Stimulated activated CD4-positive, alpha-beta T cell treated with anti-CD3 and anti-CD28 coated beads, Interleukin-15, amount 100 ng/mL, for 24 hours (primary cell): ENCODE measurements at places on chromosomes 3 and 15.

GRCh38 chr3:146581080-146581601 is 24.0 kb downstream of the PLSCR5 start:
- no peak for DNase-seq

GRCh38 chr15:70438776-70439175 is 324.6 kb downstream of the UACA start:
- no peak for DNase-seq

DNA sequence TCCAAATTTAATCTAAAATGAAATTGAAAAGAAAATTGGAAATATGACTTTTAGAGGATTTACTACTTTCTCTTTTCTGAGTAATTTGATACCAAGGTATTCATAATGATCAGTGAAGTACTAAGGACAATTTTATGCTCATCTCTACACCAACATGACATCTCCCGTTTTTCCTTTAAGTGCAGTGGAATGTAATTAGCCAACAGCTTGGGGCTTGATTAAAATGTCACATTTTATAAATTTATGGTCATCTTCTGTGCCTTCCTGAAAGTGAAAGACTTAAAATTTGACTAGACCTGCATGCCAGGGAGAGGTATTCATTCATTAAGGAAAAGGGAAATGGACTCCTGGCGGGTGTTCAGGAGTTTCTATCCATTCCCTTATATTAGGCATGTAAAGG is 228.2 kb upstream of the CNTN3 start:
- DNase-seq = no peak

DNA sequence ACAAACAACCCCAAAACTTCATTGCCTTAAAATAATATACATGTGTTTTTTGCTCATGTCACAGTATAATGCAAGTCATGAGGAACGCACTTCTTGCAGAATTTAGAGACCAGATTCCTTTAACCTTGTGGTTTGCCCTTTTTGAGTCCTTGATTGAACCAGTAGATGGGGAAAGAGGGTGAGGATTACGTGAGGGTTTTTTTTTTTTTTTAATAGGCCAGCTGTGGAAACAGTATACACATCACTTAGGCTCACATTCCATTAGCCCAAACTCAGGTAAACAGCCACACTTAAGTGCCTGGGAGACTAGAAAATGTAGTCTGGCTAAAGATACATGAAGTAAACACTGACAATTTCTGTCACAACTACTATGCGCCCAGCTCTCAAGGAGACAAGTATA is 114.9 kb upstream of the MLF1 start:
- no peak for DNase-seq

GRCh38 chr15:74977599-74977998 is 17.8 kb upstream of the SCAMP5 start:
- DNase-seq = peak; percentile 51

DNA sequence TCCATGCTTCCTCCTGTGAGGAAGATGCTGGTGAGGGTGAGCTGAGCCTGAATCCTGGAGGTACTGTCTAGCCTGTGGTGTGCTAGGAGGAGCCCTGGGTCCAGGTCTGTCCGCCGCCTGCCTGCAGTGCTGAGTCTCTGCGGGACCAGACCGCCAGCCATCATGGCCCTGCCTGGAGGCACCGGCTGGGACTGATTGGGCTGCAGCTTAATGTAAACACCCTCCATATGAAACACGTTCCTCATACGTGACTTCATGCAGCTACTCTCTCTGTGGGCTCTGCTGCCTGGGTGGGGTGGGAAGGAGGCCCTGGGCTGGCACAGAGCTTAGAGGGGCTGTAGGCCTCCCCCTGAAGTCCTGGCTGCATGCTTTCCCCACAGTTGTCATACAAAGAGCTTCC is 67.4 kb downstream of the FBLN2 start:
- DNase-seq = no peak

- DNase-seq = no peak
Observed at GRCh38 chr3:45153658-45154437, 7.7 kb upstream of the CDCP1 start.

GRCh38 chr3:15269091-15269989 is 63.0 kb downstream of the SH3BP5 start:
- DNase-seq = peak; percentile 91

DNA sequence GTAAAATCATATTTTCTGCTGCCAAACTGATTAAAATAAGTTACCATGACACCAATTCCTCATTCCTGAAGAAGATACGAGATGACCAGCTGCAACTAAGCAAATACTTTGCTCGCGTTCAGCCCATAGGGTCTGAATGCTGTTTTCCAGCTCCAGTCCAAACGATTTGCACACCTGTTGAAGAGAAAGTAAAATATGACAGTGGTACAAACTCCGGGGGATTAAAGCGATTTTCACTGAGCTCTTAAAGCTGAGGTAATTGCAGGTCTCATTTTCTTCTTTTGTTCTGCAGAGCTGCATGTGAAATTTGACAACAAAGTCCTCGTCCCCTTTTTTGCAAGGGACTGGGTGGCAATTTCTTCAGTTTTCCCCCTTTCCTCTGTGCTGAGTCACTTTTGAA is 118.4 kb downstream of the NR2F2 start:
- no peak for DNase-seq

DNA sequence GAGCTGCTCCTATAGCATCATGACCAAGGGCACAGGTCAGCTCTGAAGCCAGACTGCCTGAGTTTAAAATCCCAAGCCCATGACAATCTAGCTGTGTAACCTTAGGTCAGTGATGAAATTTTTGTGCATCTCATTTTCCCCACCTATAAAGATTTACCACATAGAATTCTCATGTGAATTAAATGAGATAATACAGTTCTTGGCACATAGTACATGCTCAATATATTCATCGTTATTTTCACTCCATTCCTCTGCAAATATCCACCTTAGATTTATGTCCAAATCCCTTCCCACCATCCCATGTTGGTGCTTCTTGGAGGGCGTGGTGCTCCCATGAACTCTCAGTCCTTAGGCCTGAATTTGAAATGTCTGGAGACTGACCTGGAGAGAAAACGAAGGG is 300.1 kb downstream of the TLE3 start:
- DNase-seq = no peak

DNA sequence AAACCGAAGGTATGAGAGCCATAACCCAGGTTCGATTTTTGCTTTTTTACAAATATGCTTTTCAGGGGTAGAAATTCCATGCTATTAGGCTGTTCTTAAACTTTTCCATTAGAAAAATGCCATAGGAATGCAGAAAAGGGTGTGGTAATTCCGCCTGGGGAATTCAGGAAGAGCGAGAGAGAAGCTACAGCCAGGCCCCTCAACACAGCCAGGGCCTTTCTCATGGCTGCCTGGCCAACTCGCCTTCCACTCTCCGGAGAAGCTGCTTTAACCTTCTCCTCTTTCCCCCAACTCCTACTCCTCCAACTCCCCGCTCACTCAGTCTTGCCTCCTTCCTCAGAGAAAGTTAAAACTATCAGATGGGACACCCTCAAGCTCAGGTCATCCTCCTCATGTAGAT is 9.1 kb upstream of the TICRR start:
- no peak for DNase-seq

DNA sequence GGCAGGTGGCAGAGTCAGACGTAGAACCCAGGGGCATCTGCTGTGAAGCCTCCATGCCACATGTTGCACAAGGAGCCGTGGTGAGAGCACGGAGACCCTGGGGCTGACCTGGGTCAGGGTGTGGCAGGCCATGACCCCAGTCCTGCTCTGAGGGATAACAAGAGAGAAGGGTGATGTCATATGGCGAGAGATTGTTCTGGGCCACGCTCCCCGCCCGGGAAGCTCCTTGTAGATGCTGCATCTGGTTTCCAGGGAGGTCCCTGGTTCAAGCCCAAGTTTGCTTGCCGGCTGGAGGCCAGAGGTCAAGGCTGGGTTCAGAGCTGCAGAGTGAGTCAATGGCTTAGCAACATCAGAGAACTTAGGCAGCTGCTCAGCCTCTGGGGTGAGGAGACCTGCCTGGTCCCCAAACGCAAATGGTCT is 17.3 kb downstream of the FGD5 start:
- DNase-seq = no peak

DNA sequence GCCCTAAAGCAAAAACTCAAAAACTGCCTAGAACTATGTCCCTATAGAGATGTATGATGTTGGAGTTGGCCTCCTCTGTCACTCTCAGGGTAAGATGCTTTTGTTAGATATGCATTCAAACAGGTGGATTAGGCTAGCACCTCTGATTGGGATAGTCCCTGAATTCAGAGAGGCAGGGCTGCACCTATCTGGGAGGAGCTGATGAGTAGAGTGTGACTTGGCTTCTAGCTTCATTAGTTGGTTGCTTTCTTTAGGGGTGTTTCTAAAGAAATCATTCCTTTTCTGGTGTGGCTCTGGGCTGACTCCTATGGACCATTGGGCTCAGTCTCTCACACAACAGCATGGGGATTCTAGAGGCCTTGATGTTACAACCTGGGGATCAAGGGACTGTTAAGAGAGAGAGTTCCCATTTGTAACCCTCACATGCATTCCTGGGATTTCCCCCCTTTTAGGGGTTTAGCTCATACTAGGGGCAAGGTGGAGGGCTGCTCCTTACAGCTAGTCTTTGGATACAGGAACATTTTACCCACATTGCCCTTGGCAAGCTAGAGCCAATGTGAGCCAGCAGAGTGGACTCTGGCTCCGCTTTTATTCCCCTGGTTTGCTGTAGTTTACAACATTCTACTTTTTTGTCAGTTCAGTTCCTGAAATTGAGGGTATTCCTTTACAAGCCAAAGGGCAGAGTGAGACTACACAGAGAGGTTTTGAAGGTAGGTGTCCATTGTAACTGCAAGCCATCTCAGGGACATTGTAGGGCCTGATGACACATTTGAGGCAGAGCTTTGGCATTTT is 7.5 kb downstream of the ZNF592 start:
- DNase-seq = no peak

- DNase-seq = no peak
Observed at GRCh38 chr3:53191836-53192480, 30.9 kb downstream of the PRKCD start.

DNA sequence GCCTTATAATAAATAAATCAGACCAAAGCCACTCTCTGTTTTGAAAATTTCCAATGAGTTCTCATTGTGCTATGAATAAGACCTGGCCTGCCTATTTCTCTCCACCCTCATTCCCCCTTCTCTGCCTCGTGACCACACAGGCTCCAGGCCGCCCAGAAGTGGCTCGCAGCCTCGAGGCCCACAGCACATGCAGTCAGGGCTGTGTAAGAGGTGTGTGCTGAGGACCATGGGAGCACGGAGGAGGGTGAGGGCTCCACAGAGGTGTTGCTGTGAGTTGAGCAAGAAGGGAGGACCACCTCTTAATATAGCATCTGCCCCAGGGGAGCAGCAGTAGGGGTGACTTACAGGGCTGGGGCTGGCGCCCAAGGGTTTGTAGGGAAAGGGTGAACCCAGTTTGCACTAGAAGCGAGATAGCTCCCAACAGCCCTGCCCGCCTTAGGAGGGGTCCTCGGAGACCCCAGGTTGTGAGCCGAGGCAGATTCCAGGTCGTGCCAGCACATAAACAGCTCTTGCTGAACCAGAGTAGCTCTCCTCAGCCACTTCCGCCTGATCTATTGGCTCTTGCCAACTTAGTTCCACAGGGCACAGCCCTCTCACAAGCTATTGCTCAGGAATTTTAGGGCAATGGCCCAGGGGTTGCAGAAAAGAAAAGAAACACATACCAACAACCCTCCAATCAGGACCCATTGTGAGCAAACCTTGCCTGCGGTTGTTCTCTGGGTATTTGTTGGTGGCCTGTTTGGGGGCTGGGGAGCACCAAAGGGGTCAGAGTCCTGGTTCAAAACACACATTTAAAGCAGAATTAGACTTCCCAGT is 117.7 kb downstream of the MYLK start:
- DNase-seq = no peak

- DNase-seq = no peak
Observed at GRCh38 chr15:28903555-28903954, 17.8 kb downstream of the APBA2 start.

DNA sequence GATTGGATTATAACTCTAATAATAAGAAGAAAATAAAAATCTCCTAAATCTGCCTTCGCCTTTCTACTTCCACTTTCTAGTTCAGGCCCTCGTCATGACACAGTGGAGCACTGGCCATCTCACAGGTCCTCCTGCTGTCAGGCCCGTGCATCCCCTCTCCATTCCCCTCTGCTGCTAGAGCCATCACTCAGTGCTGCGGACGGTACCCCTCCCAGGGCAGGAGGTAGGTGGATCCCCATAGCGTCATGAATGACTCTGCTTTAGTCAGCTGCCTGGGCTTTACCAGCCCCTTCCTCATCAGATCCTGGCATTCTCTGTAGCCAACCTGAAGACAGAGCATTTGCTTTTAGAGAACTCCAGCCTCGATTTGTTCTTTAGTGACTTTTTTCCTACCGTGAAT is 12.0 kb upstream of the PPP1R2 start:
- peak; percentile 48 for DNase-seq

DNA sequence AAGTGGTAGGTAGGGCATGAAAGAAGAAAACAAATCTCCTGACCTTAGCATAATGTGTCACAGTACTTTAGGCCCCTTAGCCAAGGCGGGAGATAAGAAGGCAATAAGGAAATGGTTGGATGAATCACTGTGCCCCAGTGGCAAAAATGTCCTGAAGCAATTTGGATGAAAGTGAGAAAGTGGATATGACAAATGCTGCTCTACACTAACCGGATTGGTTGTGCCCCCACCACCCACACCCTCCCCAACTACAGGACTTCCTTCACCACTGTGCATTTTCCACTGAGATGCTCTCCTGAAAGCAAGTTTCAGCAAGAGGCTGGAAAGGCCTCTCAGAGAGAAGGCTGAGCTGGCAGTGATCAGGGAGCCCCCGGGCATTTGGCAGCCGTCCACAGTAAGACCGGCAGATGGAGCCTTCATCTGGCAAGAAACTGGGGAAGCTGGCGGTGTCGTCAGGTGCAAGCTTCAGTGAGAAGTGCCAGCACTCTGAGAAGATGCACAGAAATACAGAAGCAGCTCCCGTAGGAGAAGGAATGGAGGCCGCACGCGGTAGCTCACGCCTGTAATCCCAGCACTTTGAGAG is 63.8 kb downstream of the ATP1B3 start:
- DNase-seq = peak; percentile 77

GRCh38 chr3:67000009-67000408 is 1.9 kb downstream of the KBTBD8 start:
- no peak for DNase-seq

- DNase-seq = no peak
Observed at GRCh38 chr15:48062148-48062872, 58.5 kb upstream of the SLC24A5 start.
